ENCODE measurements at places on chromosomes 2 and 18.

GRCh38 chr2:50773211-50773932 is 258.6 kb downstream of the NRXN1 start:
- DNase-seq: no peak

GRCh38 chr2:112772322-112772721 is 7.9 kb upstream of the CKAP2L start:
- no peak for DNase-seq

DNA sequence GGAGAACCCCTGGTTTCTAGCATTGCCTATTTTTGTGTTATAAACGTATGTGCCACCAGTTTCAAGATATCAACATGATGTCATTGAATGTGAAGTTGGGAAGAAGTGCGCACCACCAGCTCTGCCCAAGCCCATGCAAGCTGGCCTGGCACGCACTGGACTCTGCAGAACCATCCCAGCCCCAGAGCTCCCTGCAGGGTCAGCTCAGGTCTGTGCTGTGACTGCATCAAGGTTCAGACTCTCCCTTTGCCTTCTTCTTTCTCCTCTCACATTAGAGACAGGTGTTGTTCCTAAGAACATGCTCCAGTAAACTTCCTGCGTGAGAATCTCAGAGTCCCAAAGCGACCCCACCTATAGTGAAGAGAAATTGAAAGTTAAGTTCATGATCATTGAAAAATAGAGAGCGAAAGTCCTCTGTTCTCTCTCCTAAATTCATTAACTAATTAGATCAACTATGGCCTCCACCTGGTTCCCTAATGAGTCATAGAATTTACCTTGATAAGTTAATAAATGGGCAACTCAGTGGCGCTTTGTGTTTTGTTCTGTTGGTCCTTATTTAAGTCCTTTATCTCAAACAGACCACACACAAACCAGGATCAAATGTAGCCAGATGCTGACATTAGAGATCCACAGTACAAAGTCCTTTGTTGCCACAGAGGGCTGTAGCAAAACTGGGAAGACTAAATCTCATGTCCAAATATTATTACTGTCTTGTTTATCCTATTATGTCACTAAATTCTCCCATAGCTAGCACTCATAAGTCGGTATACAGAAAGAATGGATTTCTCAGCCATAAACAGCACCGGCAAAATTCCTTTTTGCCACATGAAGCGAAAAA is 432.3 kb downstream of the STK39 start:
- DNase-seq: no peak

GRCh38 chr2:120711694-120712093 is 24.0 kb upstream of the GLI2 start:
- DNase-seq: no peak

- no peak for DNase-seq
Measured at GRCh38 chr2:95072424-95072823, 46.9 kb downstream of the MAL start.

DNA sequence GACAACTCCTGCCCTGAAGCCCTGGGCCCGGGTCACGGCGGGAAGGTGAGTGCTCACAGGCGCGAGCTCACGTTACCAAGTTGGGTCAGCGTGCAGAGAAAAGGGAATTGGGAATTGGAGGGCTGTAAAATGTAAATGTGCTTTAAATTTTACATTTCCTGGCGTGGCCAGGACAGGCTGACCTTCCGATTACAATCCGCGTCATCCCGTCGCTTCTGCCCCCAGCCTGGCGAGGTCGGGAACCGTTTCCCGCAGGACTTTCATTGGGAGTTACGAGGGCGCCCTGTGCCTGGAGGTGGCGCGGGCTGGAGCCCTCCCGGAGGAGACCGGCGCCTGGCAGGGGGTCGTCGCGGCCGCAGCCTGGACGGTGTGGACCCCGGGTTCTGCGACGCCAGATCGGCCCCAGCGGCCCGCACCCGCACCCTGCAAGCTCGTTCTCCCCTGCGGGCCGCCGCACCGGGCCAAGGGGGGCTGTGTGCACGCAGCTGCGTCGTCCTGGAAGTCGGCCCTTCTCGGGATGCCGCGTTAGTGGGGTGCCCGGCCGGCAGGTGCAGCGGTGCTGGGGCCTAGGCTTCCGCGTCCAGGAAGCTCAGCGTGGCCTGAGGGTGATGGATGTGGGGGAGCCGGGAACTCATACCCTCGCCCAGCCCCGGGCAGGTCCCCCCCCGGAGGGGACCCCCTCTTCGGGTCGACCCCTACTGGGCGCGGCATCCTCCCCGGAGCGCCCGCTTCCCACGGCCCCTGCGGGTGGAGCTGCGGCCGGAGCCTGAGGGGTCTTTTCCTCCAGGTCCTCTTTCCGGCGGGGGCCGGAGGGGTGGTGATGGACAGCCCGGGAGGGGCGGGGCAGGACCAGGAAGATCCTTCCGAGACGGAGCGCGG is 63.9 kb downstream of the LRRFIP1 start:
- no peak for DNase-seq

GRCh38 chr2:169119851-169120250 is 50.5 kb downstream of the DHRS9 start:
- no peak for DNase-seq

DNA sequence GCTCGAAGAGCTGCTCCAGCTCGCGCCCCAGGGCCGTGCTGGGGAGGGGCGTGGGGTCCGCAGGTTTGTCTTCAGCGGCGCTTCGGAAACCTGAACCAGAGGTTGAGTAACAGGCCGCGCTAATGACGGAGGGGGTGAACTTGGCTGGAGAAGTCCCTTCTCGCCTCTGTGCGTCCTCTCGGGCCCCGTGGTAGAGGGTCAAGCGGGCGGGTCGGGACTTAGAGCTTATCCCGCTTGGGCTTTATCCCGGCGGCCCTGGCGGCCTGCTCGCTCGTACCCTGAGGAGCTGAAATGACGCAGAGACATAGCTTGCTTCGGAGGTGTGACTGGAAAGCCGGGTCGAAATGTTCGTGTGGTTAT is 479 bp downstream of the RNMT start:
- no peak for DNase-seq

- DNase-seq: no peak
Measured at GRCh38 chr2:223093436-223094241, 41.6 kb downstream of the KCNE4 start.
